ENCODE measurements at places on chromosomes 7 and 10.

DNA sequence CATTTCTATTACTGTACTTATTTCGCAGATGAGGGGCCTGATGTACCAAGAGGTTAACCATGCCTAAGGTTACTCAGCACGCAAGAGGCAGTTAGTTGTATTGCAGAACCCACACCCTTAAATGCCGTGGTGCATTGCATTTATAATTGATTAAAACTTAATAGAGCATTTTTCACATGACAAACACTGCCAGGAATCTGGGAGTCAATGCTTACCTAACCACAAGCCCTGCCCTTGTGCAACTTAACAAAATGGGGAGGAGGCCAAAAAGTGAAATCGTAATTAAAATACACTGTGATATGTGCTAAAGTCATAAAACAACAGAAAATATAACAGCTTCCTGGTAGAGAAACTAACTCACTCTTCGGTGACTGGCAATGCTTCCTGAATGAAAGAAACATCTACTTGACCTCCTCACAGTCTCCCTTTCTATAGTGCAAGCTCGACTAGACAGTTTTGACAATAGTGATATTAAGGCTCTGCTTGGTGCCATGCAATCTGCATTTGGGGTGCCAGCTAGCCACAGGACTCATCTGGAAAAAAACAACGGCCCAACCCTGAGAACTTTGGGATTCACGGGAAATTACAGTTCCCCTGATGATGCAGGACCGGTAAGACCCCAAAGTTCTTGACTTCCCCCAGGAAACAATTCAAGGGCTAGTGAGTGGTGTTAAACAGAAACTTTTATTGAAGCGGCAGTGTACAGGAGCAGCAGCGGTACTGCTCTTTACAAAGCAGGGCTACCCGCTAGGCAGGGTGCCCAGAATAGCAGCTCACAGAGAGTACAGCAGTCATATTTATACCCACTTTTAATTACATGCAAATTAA, 612.4 kb downstream of the TNS3 start:
- DNase-seq = peak; percentile 48

DNA sequence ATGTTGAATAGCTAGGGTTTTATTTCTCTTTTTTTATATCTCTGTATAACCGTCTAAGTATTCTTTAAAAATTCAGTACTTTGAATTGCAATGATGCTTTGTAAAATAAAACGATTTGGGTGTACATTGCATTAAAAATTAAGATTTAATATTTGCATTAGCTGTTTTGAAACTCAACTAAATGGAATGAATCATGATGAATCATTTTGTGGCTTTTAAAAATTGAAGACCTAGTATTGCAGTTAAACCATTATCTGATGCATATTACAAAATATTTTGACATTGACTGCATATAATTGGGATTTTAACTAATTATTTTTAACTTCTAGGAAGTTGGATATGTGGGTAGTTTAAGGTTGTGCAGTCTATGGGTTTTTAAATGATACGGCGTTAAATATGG, 314.0 kb downstream of the CDK14 start:
- peak; percentile 15 for DNase-seq

DNA sequence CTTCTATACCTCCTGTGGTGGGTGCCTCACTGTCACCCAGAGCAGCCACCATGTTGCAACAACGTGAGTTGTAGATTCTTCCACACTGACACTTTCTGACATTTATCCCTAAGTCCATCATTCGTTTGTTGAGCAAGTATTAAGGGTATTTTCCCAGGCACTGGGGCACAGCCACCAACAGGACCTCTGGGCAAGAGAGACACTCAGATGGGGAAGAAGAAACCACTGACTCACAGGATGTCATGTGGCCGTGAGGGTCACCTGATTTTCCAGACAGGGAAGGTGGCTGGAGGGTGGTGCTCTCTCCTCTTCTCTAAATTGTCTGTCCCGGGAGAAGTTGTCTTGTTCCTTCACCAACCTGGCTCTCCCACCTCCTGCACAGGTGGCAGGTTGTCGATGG, 51.7 kb upstream of the PPIF start:
- DNase-seq = no peak

- DNase-seq = no peak
Observed at GRCh38 chr10:31179091-31179680, 139.8 kb upstream of the ZEB1 start.

DNA sequence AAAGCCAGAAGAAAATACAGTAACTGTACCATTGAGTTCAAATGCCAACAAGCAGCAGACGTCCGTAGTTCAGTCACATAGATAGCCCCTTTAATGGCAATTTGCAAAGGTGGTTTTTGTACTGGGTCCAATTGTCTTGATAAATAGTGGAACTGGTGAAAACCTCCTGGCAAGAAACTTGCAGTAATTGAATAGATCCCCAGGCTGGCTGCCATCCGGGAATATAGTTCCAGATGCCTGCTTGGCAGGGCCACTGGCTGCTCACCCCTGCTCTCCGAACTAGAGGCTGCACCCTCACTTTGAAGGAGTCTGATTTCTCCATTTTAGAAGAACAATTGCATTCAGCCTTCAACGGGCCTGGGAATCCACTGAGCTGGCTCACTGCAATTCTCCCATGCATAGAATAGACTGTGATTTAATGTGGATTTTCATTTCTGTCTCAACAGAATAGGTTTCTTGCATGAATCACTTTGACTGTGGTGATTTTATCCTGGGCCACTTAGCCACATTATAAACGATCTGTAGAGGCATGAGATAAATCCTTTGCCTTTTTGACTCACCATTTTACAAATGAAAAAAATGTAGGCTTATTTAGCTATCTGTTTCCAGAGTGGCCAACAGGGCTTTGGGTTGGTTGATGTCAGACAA, 35.9 kb upstream of the ELMO1 start:
- no peak for DNase-seq

GRCh38 chr7:93228302-93228701, 2.0 kb upstream of the HEPACAM2 start:
- peak; percentile 60 for DNase-seq

DNA sequence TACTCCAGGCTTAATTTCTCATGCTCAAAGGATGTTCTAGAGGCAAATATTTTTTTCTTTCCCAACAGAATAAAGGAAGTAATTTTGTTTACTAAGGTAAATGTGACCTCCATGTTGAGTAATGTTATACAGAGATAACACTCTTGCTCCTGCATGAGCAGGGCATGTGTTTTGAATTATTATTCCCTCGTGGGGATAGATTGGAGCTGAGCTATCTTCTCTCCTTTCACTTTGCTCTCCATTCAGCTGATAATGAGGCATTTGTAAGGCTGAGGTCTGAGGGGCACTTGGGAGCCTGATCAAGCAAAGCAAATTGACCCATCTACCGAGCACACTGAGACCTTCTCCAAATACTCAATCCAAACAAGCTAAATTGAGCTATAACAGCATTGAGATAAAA, 50.7 kb upstream of the GHITM start:
- DNase-seq = no peak

DNA sequence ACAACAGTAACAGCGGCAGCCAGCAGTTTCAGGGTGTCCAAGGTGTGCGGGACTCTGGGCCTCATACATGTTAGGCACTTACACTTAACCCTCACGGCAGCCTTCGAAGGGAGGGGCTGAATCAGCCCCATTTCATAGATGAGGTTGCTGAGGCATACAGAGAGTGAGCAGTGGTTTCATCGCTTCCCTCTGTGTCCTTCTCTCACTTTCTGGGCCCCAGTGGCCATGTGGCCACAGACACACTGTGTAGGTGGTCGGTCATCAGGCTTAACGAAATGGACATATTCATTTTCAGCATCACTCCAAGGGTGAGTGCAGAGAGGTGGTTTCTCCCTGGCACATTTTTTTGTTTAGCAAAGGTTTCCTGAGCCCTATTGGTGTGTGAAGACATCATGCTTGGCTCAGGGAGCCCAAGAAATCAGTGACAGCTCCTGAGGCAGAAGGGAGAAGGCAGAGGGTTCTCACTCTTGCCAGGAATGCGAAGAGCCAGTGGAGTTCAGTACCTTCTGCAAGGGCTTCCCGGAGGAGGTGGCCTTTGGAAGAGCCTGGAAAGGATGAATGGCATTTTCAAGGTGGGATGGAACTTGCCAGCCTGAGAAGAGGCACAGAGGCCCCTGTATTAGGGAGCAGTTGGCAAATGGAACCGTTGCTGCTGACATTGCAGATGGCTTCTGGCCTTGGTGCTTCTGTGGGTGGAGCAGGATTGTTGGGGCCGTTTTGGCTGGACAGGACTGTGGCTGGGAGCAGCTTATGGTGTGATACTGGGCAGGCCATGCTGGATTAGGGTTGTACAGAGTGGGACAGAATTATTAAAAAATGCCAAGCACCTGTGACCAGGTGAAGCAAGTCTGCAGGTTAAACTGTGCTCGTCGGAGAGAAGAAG, 61.7 kb upstream of the PPIF start:
- no peak for DNase-seq

GRCh38 chr10:122338609-122339441, 35.7 kb upstream of the PLEKHA1 start:
- DNase-seq = no peak

DNA sequence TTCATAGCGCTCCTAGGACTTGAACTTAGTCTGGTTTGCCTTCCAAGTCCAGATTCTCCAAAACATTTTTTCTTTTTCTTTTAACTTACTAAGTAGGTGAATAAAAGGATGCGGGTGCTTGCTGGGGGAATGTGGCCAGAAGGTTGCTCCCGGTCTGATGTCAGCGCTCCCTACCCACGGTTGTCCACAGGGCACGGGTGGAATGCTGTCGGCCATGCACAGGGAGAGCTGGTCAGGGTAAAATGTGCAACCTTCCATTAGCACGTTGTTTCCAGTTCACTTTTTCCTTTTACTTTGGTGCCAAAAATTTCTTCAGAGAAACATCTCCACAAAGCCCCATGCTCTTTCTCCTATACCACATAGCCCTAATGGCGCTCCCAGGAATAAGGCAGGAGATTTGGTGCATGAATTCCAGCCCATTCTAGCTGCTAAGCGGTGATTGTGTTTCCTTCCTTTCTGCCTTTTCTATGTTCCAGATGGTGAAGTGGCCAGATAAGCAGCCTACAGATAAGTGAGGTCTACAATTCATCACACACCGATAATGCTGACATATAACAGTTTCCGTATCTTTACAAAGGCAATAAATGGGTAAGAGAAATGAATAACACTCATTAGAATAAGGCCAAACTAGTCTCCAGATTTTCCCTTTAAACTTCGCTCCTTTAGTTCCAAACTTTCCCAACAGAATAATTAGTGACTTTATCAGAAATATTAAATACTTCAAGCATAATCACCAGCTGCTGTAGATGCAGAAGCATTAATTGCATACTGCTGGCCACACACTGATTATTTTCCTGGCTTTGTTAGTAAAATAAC, 138.3 kb upstream of the FGFR2 start:
- DNase-seq = no peak

- peak; percentile 23 for DNase-seq
Observed at GRCh38 chr7:90597563-90598253, 1.6 kb downstream of the CDK14 start.

GRCh38 chr10:93152136-93152535, 78.4 kb downstream of the CYP26A1 start:
- peak; percentile 85 for DNase-seq

- no peak for DNase-seq
Observed at GRCh38 chr7:41478187-41478586, 224.7 kb downstream of the INHBA start.

DNA sequence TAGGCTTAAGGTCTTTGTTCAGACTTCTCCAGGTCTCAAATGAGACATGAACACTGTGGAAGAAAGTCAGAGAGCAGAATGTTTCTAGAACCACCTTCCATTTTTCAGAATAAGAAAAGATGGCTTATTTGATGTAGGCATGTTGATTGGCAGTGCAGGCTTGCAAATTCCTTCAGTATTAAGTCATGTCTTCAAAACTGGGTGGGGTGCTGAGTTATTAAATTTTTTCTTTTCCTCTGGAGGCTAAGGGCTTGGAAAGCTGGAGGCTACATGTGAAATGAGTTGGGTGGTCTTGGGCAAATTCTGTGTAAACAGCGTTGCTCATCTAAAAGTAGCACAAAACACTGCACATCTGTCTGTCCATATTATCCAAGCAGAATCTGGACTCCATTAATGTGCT, 62.8 kb downstream of the PRTFDC1 start:
- DNase-seq = peak; percentile 37

- DNase-seq = no peak
Observed at GRCh38 chr10:670990-671389, 18.5 kb downstream of the DIP2C start.

DNA sequence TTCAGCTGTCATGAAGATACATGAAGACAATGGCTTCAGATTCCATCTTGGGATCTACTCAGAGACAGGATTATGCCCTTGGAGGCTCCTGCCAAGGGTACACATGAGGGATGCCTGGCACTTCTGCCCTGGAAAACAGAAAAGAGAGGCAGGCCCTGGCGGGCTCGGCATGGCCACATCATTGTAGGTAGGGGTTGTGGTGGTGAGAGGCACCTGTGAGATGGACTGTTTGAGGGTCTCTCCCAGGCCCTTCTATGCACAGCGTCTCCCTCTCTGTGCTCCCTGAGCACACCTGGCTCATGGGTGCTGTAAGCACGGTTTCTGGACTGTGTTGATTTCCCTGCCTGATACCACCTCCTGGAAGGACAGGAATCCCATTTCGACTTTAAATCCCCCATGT, 304.3 kb downstream of the GLRX3 start:
- no peak for DNase-seq

- DNase-seq = peak; percentile 59
Observed at GRCh38 chr7:44368885-44369284, 43.5 kb upstream of the CAMK2B start.

DNA sequence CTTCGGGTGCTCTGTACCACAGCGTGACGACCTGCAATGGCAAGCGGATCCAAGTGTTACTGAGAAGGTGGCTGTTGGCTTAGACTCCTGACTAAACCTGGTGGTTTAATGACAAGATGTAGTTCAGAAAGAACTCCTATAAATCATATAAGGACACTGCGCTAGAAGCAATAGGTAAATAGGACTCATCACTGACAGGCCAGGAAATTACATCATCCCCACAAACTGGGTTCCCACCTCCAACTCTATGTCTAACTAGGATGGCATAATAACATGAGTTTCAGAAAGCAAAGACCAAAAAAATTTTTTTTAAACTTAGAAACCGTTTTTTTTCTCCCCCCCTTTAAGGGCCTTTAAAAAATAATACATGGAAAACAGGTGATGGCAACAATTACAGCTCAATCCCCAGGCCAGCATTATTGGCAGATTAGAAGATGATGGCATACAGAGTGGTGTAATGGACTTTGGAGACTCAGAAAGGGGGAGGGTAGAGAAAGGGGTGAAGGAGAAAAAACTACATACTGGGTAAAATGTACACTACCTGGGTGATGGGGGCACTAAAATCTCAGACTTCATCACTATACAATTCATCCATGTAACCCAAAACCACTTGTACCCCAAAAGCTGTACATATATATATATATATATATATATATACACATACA, 81.4 kb upstream of the FAM133B start:
- no peak for DNase-seq

DNA sequence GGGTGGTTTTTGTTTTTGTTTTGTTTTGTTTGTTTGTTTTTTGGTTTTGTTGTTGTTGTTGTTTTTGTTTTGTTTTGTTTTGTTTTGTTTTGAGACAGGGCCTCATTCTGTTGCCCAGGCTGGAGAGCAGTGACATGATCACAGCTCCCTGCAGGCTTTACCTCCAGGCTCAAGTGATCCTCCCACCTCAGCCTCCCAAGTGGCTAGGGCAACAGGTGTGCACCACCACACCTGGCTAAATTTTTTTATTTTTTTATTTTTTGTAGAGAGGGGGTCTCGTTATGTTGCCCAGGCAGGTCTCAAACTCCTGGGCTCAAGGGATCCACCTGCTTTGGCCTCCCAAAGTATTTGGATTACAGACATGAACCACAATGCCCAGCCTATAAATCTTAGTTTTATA, 115.9 kb upstream of the NFE2L3 start:
- no peak for DNase-seq

GRCh38 chr7:119514326-119514725, 758.6 kb upstream of the KCND2 start:
- DNase-seq = no peak

GRCh38 chr7:113649556-113649955, 269.3 kb downstream of the PPP1R3A start:
- no peak for DNase-seq
